ENCODE measurements at places on chromosomes 3 and 15.

DNA sequence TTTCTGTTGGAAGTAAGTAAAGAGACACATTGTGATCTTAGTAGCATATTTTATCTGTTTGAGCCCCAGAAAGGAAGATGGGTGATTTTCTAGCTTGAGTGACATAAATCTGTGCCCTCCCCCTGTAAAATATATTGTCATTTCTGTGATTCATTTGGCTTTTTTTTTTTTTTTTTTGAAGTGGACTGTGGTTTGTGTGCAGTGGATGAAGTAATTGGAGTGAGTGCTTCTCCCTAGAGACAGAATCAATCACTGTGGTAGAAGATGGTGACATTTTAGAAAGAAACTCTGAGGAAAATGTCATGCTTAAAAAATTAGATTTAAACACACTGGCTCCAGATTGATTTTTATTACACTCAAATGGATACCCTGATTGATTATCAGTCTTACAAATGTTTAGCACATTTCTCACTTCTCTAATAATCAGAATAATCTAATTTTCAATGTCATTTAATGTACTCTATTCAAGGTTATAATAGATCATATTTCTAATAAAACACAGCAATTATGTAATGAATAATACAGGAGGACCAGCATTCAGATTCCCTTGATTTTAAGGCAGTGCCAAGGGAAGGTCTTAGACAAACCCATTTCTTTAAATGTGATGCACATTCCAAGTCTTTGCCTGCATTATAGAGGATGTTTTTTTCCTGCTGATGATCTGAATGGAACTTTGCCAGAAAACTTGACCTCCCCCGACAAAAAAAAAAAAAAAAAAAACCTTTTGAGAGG, 116.6 kb downstream of the TOP2B start:
- no peak for DNase-seq
- no peak overlapping the region for H3K4me3 ChIP-seq
- no peaks in the 10 kb centered on the region for H3K4me1 ChIP-seq
- no peaks in the 10 kb centered on the region for H3K36me3 ChIP-seq

- H3K4me3 ChIP-seq, result no peak overlapping the region
- no peaks in the 10 kb centered on the region for H3K36me3 ChIP-seq
- no peaks in the 10 kb centered on the region for H3K4me1 ChIP-seq
- DNase-seq, result no peak
- H3K27ac ChIP-seq, result no peak overlapping the region
Measured at GRCh38 chr3:178603735-178604134, 67.5 kb downstream of the KCNMB2 start.

DNA sequence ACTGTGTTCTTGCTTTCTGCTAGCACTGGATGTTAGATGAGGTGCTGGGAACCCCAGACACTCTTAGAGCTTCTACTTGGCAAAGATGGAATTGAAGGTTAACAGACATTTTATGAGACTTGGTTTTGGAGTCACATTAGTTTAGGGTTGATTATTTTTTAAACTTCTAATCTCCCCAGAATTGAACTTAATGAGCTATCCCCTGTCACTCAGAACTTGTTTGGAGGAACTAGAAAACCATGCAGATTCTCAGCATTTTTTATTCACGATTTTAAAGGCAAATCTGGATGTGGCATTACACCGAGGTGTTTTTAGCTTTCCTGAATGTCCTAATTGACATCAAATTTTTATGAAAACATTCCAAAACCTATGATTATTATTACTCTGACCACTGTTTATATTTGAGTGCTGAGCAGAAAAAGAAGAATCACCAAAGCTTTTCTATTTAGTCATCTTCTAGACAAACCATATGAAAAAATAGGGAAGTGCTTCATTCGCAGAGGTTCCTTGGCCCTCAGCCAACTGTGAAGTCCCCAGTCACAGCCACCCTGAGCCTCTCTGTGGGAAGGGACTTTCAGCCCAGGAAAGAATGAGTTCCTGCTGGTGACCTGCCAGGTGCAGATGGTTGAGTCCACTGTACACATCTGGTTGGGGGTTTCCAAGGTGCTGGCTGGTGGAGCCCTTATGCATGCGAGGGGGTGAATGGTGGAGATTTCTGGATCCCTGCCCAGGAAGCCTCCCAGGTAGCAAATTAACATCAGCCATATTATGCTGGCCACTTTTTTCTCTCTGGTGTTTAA, 196.0 kb upstream of the TOPAZ1 start:
- H3K27ac ChIP-seq, result no peak overlapping the region
- H3K4me3 ChIP-seq, result no peak overlapping the region
- H3K36me3 ChIP-seq, result no peaks in the 10 kb centered on the region
- no peaks in the 10 kb centered on the region for H3K27me3 ChIP-seq
- no peaks in the 10 kb centered on the region for H3K4me1 ChIP-seq
- DNase-seq, result no peak

- no peaks in the 10 kb centered on the region for H3K4me1 ChIP-seq
- no peak for DNase-seq
- H3K4me3 ChIP-seq, result no peak overlapping the region
- H3K27ac ChIP-seq, result no peak overlapping the region
Measured at GRCh38 chr3:51099794-51100535, 285.1 kb upstream of the MANF start.

DNA sequence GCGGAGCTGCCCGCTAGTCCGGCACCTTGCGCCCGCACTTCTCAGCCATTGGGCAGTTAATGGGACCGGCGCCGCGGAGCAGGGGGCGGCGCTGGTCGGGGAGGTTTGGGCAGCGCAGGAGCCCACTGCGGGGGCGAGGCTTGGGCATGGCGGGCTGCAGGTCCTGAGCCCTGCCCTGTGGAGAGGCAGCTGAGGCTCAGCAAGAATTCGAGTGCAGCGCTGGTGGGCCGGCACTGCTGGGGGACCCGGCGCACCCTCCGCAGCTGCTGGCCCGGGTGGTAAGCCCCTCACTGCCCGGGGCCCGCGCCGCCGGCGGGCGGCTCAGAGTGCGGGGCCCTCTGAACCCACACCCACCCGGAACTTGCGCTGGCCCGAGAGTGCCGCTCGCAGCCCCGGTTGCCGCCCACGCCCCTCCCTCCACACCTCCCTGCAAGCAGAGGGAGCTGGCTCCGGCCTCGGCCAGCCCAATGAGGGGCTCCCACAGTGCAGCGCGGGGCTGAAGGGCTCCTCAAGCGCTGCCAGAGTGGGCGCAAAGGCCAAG, 835.0 kb downstream of the TBL1XR1 start:
- H3K27ac ChIP-seq, result no peak overlapping the region
- no peak for DNase-seq
- no peaks in the 10 kb centered on the region for H3K4me1 ChIP-seq
- no peaks in the 10 kb centered on the region for H3K36me3 ChIP-seq
- no peak overlapping the region for H3K4me3 ChIP-seq

GRCh38 chr3:23931597-23931996, 13.5 kb upstream of the NR1D2 start:
- H3K36me3 ChIP-seq, result no peaks in the 10 kb centered on the region
- DNase-seq, result no peak

DNA sequence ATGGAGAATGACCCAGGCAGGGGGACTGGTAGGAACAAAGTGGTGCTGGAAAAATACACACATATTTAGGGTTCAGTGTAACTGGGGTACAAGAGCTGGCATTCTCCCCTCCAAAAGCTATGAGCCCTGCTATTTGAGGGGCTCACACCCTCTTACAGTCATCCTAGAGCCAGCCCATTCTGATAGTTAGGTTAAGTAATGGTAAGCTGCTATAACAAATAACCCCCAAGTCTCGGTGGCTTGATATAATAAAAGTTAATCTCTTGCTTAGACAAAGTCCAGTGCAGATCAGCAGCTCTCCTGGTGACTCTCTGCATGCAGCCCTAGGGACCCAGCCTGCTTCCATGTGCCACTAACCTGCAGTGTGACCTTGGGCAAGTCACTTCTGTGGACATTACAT, 234.9 kb upstream of the HES1 start:
- H3K27ac ChIP-seq, result no peak overlapping the region
- no peaks in the 10 kb centered on the region for H3K4me1 ChIP-seq
- no peak for DNase-seq
- H3K36me3 ChIP-seq, result no peaks in the 10 kb centered on the region

DNA sequence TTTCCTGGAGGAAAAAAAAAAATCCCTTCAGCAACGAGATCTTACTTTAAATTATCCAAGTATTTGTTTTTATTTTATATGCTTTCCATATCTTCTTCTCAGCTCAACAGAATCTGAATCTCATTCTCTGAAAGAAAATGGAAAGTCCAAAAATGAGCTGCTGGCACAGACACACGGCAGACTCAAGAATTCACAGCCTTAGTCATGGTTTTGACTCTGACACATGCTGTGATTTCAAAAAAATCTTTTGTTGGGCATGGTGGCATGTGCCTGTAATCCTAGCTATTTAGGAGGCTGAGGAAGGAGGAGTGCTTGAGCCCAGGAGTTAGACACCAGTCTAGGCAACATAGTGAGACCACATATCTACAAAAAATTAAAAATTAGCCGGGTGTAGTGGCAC, 565.0 kb downstream of the MAGI1 start:
- H3K27me3 ChIP-seq, result no peaks in the 10 kb centered on the region
- no peak overlapping the region for H3K4me3 ChIP-seq
- H3K27ac ChIP-seq, result no peak overlapping the region
- no peaks in the 10 kb centered on the region for H3K4me1 ChIP-seq

- no peaks in the 10 kb centered on the region for H3K4me1 ChIP-seq
- H3K27me3 ChIP-seq, result no peaks in the 10 kb centered on the region
- no peak for DNase-seq
- no peak overlapping the region for H3K27ac ChIP-seq
- H3K4me3 ChIP-seq, result no peak overlapping the region
Measured at GRCh38 chr15:80562033-80562432, 133.1 kb upstream of the ABHD17C start.

- no peak overlapping the region for H3K27ac ChIP-seq
- H3K4me3 ChIP-seq, result no peak overlapping the region
- H3K36me3 ChIP-seq, result peaks cover 32% of the 10 kb centered on the region
- peaks cover 11% of the 10 kb centered on the region for H3K4me1 ChIP-seq
- H3K27me3 ChIP-seq, result no peaks in the 10 kb centered on the region
- no peak for DNase-seq
Measured at GRCh38 chr3:11844891-11845290, 1.8 kb downstream of the TAMM41 start.

GRCh38 chr15:36589971-36590370, 10.5 kb downstream of the CDIN1 start:
- peaks cover 13% of the 10 kb centered on the region for H3K4me1 ChIP-seq
- H3K36me3 ChIP-seq, result no peaks in the 10 kb centered on the region
- peak overlapping the region; percentile 57 for H3K27ac ChIP-seq
- H3K4me3 ChIP-seq, result no peak overlapping the region
- H3K27me3 ChIP-seq, result no peaks in the 10 kb centered on the region

GRCh38 chr3:194019398-194020165, 116.4 kb upstream of the HES1 start:
- H3K4me3 ChIP-seq, result no peak overlapping the region
- no peaks in the 10 kb centered on the region for H3K36me3 ChIP-seq
- no peak for DNase-seq
- no peak overlapping the region for H3K27ac ChIP-seq

DNA sequence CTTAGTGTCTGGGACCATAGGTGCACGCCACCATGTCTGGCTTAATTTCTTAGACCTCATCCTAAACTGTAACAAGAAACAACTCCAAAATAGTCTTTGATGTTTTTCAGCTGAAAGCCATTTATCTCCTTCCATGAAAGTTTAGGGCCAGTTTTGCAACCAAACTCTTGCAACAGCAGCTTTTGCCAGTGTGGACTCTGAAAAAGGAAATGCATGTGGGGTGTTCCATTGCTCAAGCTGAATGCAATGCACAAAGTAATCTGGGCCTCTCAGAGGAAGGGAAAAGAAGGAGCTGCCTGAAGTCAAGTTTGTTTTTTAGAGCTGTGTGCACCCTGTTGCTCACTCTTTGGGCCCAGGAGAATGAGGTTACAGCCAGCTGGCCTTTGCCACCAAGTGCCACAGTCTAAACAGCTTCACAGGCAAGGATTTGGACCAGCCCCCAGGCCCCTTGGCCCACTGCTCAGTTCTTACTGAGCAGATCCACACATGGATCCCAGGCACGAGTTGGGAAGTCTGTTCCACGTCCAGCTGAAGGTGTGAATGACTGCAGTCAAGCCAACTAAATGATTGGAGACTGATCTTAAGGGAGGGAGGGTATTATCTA, 212.3 kb upstream of the LRRFIP2 start:
- H3K36me3 ChIP-seq, result peaks cover 10% of the 10 kb centered on the region
- H3K27me3 ChIP-seq, result no peaks in the 10 kb centered on the region
- no peak overlapping the region for H3K4me3 ChIP-seq
- DNase-seq, result no peak
- no peaks in the 10 kb centered on the region for H3K4me1 ChIP-seq

- H3K36me3 ChIP-seq, result peaks cover 21% of the 10 kb centered on the region
- H3K27me3 ChIP-seq, result no peaks in the 10 kb centered on the region
- H3K27ac ChIP-seq, result no peak overlapping the region
Measured at GRCh38 chr15:71893691-71894090, 83.3 kb downstream of the NR2E3 start.

- H3K36me3 ChIP-seq, result no peaks in the 10 kb centered on the region
- DNase-seq, result no peak
- H3K27me3 ChIP-seq, result no peaks in the 10 kb centered on the region
- H3K27ac ChIP-seq, result no peak overlapping the region
Measured at GRCh38 chr3:15982243-15982642, 184.5 kb upstream of the ANKRD28 start.

GRCh38 chr3:183566880-183567279, 11.4 kb upstream of the KLHL6 start:
- H3K36me3 ChIP-seq, result no peaks in the 10 kb centered on the region
- H3K27ac ChIP-seq, result no peak overlapping the region
- H3K27me3 ChIP-seq, result no peaks in the 10 kb centered on the region
- no peaks in the 10 kb centered on the region for H3K4me1 ChIP-seq
- no peak overlapping the region for H3K4me3 ChIP-seq

DNA sequence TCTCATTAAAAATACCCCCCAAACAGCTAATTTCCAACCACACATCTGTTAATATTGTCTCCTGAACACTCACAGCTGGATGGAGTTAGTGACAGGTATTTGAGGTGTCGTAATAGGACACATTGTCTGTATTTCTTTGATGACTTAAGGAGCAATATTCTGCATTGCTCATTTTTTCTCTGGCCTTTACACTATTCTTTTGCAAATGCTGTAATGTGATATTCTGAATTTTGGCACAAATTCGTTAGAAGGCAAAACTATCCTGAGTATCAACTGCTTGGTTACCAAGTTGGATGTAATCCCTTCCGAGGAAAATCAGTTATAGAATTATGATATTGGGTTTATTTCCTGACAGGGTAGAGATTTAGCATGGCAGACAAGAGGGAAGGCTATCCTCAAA, 1030.2 kb downstream of the MCTP2 start:
- no peaks in the 10 kb centered on the region for H3K4me1 ChIP-seq
- H3K36me3 ChIP-seq, result no peaks in the 10 kb centered on the region
- no peak for DNase-seq
- no peak overlapping the region for H3K4me3 ChIP-seq

- H3K4me1 ChIP-seq, result no peaks in the 10 kb centered on the region
- DNase-seq, result no peak
- no peak overlapping the region for H3K4me3 ChIP-seq
- H3K27me3 ChIP-seq, result no peaks in the 10 kb centered on the region
- H3K27ac ChIP-seq, result no peak overlapping the region
- H3K36me3 ChIP-seq, result no peaks in the 10 kb centered on the region
Measured at GRCh38 chr15:81418891-81419290, 44.9 kb upstream of the TMC3 start.

GRCh38 chr15:78739996-78740903, 71.0 kb downstream of the ADAMTS7 start:
- H3K4me3 ChIP-seq, result no peak overlapping the region
- no peak overlapping the region for H3K27ac ChIP-seq
- H3K36me3 ChIP-seq, result no peaks in the 10 kb centered on the region
- H3K27me3 ChIP-seq, result no peaks in the 10 kb centered on the region
- peak; percentile 48 for DNase-seq

GRCh38 chr3:107775974-107776373, 253.2 kb downstream of the BBX start:
- DNase-seq, result no peak
- no peaks in the 10 kb centered on the region for H3K4me1 ChIP-seq
- no peaks in the 10 kb centered on the region for H3K27me3 ChIP-seq
- peaks cover 22% of the 10 kb centered on the region for H3K36me3 ChIP-seq
- H3K27ac ChIP-seq, result no peak overlapping the region
